Esophagus mucosa (tissue), 1 donor: ENCODE measurements at places on chromosomes 12 and 14. TPM values are rescaled to one million over a fixed set of nuclear protein-coding genes. Genes with fewer than 3 reads are reported as not detected.
A peak's percentile ranks its signal among the peaks of the same experiment; 100 is the strongest.

ACOT6 gene
- not detected for total RNA-seq

KSR2 gene
- 0.28 TPM for total RNA-seq

C14orf132 gene
- total RNA-seq = 3.7 TPM

UBE3B gene
- total RNA-seq = 29.6 TPM

ARHGAP9 gene
- total RNA-seq = 2.0 TPM

SMOC1 gene
- 0.12 TPM for total RNA-seq

GNB3 gene
- not detected for total RNA-seq

PMEL gene
- 0.52 TPM for total RNA-seq

PLCZ1 gene
- total RNA-seq = not detected

PTPN21 gene
- 10.5 TPM for total RNA-seq

TOMM20L gene
- not detected for total RNA-seq

IGF1 gene
- total RNA-seq = 1.5 TPM

CMKLR1 gene
- total RNA-seq = 0.56 TPM

DNA sequence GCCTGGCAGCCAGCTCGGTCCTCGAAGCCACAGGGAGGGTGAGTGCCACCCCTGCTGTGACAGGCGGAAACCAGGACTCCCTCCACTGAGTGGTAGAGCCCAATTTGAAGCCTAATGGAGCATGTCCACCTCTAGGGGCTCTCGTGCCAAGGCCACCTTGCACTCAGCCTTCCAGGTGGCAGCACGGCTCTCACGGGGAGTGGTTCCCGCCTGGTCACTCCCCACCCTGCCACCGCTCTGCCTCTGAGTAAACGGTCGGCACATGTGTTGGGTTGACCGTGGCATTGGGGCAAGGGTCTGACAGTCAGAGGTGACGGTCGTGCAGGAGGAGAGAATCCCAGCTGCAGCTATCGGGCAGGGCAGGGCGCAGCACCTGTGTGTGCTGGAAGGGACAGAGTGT is 34.8 kb downstream of the IL31 start:
- no peak for ATAC-seq

GRCh38 chr14:99752486-99753121 is 40.6 kb upstream of the EML1 start:
- peak; percentile 34 for ATAC-seq

GRCh38 chr14:23379366-23380196 is 2.7 kb downstream of the CMTM5 start:
- ATAC-seq = peak; percentile 96

DNA sequence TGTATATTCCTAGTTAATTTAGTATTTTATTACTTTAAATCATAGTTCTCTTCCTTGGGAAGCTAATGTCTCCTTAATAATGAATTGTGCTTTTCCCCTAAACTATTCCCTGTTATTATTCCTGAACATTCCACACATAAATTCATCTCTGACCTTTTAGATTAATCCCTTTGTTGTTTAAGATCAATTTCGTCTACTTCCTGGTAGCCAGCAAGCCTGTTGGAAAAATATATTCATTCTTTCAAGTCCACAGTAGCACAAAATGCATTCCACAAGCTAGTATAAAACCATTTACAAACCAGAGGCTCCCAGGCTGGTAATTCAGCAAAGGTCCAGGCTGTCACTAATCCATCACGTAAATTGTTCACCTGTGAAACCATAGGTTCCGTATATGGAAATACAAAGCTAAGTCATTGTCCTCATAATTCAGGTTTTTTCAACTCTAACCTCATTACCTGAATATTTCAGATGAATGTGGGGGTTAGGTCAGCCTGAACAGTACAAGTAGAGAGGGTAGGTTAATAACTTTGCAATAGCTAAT is 232.7 kb downstream of the SEC23A start:
- no peak for ATAC-seq

DNA sequence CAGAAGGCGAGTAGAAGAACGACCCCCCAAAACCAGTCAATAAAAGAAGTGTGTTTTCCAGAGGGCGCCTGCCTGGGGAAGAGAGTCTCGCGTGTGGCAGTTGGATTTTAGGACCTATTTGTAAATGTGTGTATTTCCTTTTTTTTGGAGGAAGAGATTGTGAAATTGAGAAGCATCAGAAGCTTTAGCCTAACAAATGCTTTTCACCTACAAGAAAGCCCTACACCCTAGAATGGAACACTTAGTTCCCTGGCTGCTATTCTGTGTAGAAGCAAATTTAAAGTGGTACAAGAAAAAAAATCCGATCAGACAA is 1.3 kb downstream of the RCOR1 start:
- ATAC-seq = no peak

GRCh38 chr14:95052016-95052585 is 105.2 kb downstream of the DICER1 start:
- no peak for ATAC-seq

GRCh38 chr12:94839347-94839746 is 164.2 kb downstream of the NDUFA12 start:
- no peak for ATAC-seq

DNA sequence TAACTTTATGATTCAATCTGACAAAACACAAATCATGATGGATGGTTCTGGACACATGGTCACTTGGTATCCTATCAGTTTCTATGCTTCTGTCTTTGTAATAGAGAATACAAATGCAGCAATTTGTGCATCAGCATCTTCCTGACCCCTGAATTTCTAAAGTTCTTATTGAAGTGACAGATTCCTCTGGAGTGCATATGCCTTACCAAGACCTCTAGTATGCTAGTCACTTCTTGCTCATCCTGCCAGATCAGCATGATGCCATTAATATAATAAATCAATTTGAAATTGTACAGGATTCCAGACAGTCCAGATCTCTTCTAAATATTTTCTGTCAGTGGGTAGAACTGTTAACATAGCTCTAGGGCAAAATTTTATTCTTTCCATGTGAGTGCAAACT is 40.6 kb upstream of the GLIPR1 start:
- ATAC-seq = no peak

GRCh38 chr12:127257366-127257935 is 1009.5 kb upstream of the TMEM132C start:
- no peak for ATAC-seq

- ATAC-seq = peak; percentile 16
Measured at GRCh38 chr14:73231981-73232851, 5.1 kb upstream of the PAPLN start.

GRCh38 chr12:5003025-5003666 is 40.5 kb upstream of the KCNA5 start:
- ATAC-seq = peak; percentile 89

- ATAC-seq = no peak
Measured at GRCh38 chr12:123094349-123095077, 56.4 kb downstream of the PITPNM2 start.

DNA sequence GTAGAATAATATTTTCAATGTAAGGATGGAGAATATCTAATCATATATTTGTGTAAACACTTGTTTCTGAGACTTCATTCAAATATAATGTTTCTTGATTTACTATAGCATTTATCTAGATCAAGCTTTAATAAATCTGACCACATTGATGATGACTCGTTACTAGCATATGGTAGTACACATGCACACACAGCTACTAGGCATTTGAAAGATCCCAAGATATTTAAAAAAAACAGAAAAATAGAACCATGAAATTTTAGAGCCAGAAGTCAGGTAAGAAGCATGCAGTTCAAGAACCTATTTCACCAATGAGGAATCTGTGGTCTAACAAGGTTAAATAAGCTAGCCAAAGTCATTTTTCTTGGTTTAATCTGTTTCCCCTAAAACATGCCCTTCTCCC is 32.0 kb downstream of the DCP1B start:
- no peak for ATAC-seq

DNA sequence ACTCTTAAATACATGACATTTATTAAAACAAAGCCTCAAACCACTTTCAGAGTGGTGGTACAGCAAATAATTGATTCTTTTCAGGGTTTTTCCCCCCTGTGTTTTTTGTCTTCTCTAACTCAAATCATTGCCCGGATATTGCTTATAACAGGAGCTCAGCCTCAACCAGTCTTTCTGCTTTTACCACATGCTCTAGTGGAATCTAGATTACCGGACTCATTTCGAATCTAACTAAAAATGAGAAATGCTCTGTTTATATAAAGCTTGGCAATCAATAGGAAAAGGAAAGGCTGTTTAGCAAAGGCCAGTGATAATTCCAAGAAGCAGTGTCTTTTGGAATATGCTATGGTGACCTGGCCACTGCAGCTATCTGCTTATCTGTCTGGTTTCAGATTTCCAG is 161.5 kb downstream of the ETV6 start:
- no peak for ATAC-seq

DNA sequence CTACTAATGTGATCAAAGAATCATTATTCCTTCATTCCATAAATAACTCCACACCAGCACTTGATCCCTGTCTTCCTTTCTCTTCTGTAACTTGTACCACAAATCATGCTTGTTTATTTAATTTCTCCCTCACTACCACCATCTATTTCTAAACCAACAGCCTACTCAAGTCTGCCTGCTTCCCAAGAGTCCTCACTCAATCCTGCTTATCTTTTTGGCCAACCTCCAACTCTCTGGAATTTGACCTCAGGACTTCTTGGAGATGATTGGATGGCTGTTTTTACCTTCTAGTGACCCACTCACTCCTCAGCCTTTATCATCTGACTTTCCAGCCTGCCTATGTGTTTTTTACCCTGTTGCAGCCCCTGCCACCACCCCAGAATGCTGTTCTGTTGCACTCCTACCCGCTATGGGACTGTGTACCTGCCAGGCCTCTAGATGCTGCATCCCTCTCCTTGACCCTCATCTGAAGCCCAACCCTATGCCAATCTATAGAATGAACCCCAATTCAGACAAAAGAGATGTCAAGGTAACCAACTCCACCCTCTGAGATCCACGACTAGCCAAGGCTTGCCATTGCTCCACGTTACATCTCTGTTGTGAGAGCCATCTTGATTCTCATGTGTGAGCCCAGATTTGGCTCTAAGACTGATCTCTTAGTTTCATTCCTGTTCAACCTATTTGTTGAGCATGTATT is 150.2 kb upstream of the PLEKHG7 start:
- ATAC-seq = no peak

- no peak for ATAC-seq
Measured at GRCh38 chr14:84566109-84566508, 963.8 kb upstream of the FLRT2 start.

DNA sequence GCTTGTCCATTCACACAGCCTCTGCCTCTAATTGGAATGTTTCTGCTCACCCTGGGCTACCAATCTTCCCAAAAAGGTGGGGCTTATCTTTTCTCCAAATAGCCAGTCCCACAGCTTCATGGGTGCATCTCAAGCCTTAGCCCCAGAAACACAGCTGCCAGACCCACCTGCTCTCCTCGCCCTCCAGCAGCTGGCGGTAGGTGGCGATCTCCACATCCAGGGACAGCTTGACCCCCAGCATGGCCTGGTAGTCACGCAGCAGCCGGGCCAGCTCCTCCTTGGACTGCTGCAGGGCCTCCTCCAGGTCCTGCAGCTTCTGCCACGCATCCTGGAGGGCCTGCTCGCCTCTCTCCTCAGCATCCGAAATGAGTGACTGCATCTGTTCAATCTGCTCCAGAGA is 11.1 kb downstream of the KRT77 start:
- no peak for ATAC-seq

DNA sequence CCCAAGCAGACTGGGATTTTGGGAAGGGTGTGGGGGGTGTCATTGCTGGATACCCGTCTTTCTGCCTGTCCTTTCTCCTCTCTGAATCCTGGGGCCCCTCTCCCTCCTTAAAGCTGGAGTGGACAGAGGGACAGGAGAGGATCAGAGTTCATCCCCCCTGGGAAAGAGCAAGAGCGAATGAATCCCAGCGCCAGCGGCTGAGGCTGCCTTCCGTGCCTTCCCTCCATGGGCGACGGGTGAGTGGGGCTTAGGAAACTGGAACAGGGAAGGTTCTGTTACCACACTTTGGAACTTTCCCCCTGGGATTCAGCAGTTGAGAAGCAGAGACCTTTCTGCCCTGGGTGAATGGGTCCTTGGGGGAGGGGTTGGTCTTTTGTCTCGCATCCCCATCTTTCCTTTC is 16.2 kb upstream of the RIN3 start:
- ATAC-seq = no peak

- ATAC-seq = no peak
Measured at GRCh38 chr12:19021646-19022045, 107.9 kb upstream of the PLEKHA5 start.

DNA sequence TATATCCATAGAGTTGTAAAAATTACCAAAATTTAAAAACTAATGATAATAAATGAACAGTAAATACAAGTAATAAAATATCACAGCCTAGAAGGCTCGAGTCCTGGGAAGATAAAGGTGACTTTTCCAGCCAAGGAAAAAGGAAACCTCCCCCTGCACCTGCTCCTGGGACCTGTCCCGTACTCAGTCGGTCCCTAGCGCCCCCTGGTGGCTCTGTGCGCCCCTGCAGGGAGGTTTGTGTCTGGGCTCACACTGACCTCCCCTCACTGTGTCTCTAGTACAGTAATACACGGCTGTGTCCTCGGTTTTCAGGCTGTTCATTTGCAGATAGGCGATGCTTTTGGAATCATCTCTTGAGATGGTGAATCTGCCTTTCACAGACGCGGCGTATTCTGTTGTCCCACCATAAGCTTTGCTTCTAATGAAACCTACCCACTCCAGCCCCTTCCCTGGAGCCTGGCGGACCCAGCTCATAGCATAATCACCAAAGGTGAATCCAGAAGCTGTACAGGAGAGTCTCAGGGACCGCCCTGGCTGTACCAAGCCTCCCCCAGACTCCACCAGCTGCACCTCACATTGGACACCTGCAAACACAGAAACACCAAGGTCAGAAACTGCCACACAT is 1030.4 kb downstream of the TMEM121 start:
- ATAC-seq = no peak

DNA sequence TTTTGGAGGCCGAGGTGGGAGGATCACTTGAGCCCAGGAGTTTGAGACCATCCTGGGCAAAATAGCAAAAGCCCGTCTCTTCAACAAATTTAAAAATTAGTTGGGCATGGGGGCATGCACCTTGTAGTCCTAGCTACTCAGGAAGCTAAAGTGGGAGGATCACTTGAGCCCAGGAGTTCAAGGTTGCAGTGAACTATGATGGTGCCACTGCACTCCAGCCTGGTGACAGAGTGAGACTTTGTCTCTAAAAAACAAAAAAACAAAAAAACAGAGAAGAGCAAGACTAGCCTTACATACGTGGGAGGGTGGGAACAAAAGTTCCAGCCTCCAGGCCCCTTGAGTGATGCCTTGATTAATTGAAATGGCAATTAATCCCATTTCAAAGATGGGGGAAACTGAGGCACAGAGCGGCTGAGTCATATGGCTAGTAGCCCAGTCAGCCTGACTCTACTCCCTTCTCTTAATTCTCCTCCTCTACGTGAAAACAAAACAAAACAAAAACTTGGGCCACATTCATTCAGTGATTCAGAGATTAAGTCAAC is 3.3 kb upstream of the FAM222A start:
- ATAC-seq = no peak

DNA sequence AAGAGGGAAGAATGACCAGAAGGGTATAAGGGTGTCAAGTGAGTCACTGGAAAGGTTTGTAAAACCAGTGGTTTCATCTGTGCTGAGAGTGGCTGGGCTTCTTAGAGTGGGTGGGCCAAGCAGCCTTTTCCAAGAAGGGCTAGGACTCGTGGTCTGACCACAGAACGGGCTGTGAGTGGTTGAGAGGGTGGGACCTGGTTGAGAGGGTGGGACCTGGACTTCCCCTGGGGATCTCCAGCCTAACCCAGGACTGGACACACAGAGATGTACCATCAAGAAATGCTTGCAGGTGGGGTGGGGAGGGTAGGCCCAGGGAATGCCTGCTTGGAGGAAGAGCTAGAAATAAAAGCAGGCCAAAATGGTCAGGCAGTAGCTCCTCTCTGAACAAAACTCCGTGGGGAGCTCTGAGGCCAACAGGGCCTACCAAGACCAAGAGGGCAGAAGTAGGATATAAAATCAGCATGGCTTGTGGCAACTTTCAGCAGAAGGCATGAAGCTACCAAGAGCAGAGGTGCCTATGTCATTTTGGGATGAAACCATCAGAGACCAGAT is 140.5 kb downstream of the FOXN3 start:
- peak; percentile 20 for ATAC-seq
